Activated T-helper 17 cell treated with anti-CD3 and anti-CD28 coated beads, Interleukin-2, amount 50 U/mL, for 72 hours (primary cell): ENCODE measurements at places on chromosomes 6 and 20.
A peak's percentile ranks its signal among the peaks of the same experiment; 100 is the strongest.

DNA sequence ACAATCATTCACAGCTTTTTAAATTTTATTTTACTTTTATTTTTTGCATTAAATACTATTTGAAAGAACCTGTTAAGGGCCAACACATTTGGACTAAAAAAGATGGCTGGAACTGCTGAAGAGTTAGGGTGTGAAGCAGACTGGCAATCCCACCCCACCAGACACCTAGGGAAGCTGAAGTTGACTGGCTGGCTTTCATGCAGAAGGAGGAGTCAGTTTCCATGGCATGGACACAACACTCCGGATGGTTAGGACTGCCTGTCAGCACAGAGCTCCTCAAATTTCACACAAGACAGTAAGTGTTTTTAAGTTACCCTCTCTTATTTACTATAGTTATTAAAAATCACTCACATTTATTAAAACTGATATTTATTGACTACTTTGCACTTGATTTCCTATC lies at the start of gene ANKRD66:
TSS of gene ANKRD66 (plus strand) at position 238 of the 400 bp plus-strand sequence. CDS start 5,016 bp downstream, outside the sequence.
- no peak for ATAC-seq

- ATAC-seq: no peak
Observed at GRCh38 chr6:113786168-113786567, 71.0 kb upstream of the MARCKS start.

GRCh38 chr6:139800837-139801236 lies 426.4 kb upstream of the CITED2 start:
- peak; percentile 43 for ATAC-seq

DNA sequence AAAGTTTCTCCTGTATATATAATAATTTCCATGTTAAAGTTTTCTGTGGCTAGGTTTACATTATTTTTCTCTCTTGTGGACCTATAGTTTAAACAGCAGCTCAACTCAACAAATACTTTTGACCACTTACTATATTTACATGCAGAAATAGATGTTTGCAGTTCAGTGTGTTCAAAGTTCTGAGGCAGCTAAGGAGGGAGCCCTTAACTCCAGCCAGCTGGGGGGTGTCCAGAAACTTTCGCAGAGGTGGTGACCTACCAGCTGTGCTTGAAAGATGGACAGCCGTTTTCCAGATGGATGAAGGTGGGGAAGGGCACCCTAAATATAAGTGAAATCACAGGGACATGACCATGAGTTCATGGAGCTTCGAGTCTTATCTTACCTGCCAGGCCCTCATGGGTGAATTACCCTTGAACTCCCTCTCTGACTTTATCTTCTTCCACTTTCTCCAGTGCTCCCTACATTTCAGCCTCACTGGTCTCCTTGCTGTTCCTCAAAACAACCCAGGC lies 33.4 kb downstream of the DHX35 start:
- no peak for ATAC-seq

DNA sequence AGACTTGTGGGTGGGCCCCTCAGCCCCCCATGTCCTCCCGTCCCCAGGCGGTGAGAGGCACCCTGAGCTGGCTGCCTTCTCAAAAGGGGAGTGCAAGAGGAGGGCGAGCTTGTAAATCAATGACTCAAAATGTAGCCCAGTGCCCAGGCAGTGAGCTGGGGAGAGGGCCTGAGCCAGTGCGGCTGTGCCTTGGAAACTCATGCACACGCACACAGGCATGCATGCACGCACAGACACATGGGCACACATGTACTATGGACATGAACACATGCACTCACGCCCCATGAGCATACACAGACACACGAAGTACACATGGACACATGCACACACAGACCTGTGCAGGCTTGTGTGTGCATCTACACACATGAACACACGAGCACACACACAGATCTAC lies 133.5 kb downstream of the TAF4 start:
- no peak for ATAC-seq

DNA sequence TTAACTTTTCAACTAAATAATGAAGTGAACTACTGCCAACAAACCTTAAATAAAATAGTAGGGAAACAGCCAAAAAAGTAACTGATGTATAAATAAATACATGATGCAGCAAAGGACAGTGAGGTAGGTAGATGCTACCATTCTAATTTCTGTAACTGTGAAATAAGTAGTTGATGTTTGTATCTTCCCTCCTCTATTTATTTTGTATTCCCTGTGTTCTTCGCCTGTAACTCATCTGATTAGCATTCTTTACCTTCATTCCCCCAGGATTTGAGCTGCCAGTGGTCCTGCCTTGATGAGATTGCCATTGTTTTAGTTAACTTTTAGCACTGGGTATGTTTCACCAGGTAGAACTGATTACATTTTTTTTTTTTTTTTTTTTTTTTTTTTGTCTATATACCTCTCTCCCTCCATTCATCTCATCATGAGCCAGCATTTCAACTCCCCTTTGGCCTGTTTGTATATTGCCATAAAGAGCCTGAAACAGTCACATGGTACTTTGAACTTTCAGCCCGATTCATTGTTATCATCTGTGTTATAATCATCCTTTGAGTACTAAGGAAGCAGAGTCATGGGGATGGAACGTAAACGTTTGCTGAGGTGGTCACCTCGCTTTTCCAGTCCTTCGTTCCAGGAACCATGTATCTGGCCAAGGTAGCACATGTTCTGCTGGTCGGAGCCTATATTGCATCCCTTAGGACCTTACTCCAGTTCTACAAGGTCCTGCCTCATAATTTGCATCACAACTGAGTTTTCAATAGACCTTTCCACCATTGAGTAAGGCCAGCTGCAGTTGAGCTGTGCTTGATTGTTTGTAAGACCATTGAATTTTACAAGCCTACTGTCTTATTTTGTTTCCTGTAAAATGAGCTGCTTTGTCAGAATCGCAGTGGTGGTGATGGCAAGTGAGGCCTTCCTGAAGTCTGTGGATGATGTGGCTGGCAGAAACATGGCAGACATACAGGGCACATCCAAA lies 107.6 kb downstream of the JAG1 start:
- no peak for ATAC-seq

DNA sequence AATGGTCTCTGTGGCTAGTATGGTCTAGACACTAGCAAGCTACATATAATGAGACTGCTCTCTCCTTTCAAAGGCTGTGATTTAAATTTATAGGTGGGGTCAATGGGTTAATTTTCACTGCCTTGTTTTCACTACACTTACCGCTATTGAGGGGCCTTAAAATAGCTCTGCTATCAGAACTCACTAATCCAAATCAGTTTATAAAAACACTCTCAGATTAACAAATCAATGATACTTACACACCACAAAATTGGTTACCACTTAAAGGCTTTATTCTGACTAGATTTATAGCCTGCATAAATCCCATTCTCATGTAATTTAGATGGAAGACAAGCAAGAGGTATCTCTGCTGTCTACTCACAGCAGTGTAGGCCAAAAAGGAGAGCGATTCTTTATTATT lies 313.0 kb upstream of the AGPAT4 start:
- ATAC-seq: no peak

- no peak for ATAC-seq
Observed at GRCh38 chr6:5078121-5078669, 6.9 kb upstream of the PPP1R3G start.

DNA sequence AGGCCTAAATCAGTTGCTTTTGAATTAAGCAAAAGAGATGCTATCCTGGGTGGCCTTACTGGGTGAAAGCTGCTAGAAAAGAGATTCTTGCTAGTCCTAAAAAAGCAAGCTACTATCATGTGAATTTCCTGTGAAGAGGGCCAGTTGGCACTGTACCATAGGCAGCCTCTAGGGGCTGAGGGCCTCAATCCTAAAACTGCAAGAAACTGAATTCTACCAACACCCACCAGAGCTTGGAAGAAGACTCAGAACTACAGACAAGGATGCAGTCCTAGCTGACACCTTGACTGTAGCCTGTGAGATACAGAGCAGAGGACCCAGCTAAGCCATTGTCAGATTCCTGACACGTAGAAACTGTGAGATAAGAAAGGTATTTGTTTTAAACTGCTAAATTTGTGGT lies 24.5 kb downstream of the CLIC5 start:
- no peak for ATAC-seq

- ATAC-seq: no peak
Observed at GRCh38 chr6:148761527-148762011, 14.7 kb downstream of the UST start.

GRCh38 chr20:25035921-25036320 lies 22.0 kb downstream of the ACSS1 start:
- ATAC-seq: peak; percentile 55

GRCh38 chr6:113626475-113626874 lies 230.7 kb upstream of the MARCKS start:
- ATAC-seq: no peak

DNA sequence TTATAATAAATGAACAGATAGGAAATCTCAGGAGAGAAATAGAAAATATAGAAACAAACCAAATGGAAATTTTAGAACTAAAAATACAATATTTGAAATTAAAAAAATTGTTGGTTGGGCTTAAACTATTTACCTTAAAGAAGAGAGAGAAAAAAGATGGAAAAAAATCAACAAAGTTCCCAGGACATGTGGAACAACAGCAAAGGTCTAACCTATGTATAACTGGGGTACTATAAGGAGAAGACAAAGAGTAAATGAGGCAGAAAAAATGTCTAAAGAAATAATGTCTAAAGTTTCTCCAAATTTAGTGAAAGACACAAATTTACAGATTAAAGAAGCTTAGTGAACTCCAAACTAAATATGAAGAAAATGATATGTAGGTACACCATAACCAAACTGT lies 41.1 kb upstream of the ZBTB24 start:
- ATAC-seq: no peak

- no peak for ATAC-seq
Observed at GRCh38 chr20:39210341-39211036, 248.3 kb downstream of the DHX35 start.

DNA sequence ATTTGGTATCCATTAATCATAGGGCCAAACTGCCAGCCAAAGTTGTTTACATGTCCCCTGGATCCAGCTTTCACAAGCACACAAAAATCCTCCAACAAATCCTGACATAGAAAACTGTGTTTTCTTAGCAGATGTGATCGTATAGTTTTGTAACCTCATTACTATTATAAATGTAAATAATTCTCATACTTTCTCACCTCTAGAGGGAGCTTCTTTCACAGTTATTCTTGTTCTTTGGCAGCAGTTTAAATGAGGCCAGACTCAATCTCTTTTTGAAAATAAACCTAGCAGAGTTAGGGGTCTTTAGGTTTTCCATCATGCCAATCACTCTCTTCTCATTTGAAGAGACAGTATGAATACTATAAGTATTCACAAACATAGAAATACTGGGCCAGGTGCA lies 17.0 kb upstream of the ZNF318 start:
- ATAC-seq: no peak

GRCh38 chr6:64895945-64896344 lies 811.1 kb downstream of the EYS start:
- ATAC-seq: no peak

DNA sequence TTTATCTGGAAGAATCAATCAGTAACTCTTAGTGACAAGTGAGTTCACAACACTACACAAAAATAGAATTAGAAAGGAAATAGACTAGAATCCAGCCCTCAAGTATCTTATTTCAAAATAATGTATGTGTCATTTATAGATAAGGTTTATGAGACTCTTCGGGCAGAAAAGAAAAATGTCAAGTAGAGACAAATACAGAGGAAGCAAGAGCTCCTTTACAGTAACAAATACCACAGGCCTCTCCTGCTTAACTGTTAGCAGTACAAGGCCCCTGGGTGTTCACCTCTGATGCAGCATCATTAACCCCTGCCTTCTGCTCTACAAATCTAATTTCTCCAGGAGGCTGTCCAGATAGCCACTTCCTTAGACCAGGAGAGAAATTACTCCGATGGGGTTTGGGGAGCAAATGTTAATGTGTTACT lies 76.7 kb downstream of the UBE3D start:
- ATAC-seq: no peak

GRCh38 chr20:45044084-45044573 lies 56.8 kb downstream of the KCNS1 start:
- ATAC-seq: peak; percentile 79

DNA sequence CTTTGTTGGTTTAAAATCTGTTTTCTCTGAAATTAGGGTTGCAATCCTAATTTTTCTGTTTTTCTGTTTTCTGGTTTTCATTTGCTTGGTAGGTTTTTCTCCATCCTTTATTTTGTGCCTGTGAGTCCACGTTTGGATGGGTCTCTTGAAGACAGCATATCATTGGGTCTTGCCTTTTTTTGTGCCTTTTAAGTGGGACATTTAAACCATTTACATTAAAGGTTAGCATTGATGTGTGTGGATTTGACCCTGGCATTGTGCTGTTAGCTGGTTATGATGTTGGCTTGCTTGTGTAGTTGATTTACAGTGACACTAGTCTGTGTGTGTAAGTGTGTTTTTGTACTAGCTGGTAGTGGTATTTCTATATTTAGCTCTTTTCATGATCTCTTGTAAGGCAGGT lies 28.0 kb upstream of the CST5 start:
- ATAC-seq: no peak

GRCh38 chr20:42027746-42028268 lies 409.6 kb upstream of the CHD6 start:
- ATAC-seq: no peak

DNA sequence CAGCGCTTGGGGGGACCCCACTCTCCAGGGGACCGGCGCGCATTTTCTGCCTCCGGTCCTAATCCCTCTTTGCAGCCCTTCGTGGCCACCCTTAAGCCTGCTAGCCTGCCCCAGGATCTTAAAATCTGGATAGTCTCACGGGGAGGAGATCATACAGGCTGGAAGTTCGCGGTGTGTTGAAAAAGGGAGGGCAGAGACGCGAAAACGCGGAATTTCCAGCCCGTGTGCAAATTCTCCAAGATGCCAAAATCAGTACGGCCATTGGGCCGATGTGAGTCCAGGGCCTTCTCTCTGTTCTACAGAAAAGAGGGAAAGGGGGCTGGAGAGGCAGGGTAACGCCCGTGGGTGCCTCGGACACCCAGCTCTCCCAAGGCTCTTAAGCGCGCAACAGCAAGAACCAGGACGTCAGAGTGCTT lies 9.4 kb downstream of the NR2E1 start:
- ATAC-seq: no peak

DNA sequence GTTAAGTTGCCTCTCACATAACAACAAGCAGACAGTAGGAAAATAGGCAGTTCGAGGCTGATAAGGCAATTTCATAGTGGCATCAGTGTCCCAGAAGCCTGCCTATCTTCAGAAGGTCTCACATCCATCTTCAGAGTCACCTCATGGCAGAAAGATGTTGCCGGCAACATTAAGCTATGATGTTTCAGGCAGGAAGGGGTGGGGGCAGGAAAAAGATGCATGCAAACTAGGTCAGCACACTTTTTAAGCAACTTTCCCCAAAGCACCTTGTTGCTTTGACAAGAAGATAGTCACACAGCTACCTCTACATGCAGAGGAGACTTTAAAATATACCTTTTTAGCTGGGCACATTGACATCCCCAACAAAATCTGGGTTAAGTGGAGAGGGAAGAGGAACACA lies 43.2 kb upstream of the SMIM8 start:
- peak; percentile 28 for ATAC-seq

- ATAC-seq: no peak
Observed at GRCh38 chr20:20229595-20229994, 138.3 kb upstream of the INSM1 start.
